Keratinocyte (primary cell): ENCODE measurements at places on chromosomes 16 and 17.

- H3K4me1 ChIP-seq: peaks cover 46% of the 10 kb centered on the region
- no peaks in the 10 kb centered on the region for H3K36me3 ChIP-seq
- H3K27ac ChIP-seq: no peak overlapping the region
- DNase-seq: no peak
- H3K27me3 ChIP-seq: peaks cover 18% of the 10 kb centered on the region
Measured at GRCh38 chr17:76548378-76549214, 8.8 kb downstream of the PRCD start.

- no peak overlapping the region for H3K27ac ChIP-seq
- H3K27me3 ChIP-seq: peaks cover 47% of the 10 kb centered on the region
- H3K4me1 ChIP-seq: no peaks in the 10 kb centered on the region
- H3K36me3 ChIP-seq: no peaks in the 10 kb centered on the region
- no peak for DNase-seq
Measured at GRCh38 chr16:86594721-86595120, 16.4 kb downstream of the FOXL1 start.

GRCh38 chr16:71709229-71709781 is 15.2 kb downstream of the PHLPP2 start:
- peaks cover 26% of the 10 kb centered on the region for H3K4me1 ChIP-seq
- H3K4me3 ChIP-seq: no peak overlapping the region
- H3K36me3 ChIP-seq: no peaks in the 10 kb centered on the region
- H3K27ac ChIP-seq: no peak overlapping the region
- H3K27me3 ChIP-seq: no peaks in the 10 kb centered on the region

GRCh38 chr17:38508954-38509771 is 80.9 kb downstream of the ARHGAP23 start:
- H3K36me3 ChIP-seq: peaks cover 7% of the 10 kb centered on the region
- DNase-seq: peak; percentile 91
- no peaks in the 10 kb centered on the region for H3K27me3 ChIP-seq
- peaks cover 14% of the 10 kb centered on the region for H3K4me1 ChIP-seq
- H3K27ac ChIP-seq: no peak overlapping the region

DNA sequence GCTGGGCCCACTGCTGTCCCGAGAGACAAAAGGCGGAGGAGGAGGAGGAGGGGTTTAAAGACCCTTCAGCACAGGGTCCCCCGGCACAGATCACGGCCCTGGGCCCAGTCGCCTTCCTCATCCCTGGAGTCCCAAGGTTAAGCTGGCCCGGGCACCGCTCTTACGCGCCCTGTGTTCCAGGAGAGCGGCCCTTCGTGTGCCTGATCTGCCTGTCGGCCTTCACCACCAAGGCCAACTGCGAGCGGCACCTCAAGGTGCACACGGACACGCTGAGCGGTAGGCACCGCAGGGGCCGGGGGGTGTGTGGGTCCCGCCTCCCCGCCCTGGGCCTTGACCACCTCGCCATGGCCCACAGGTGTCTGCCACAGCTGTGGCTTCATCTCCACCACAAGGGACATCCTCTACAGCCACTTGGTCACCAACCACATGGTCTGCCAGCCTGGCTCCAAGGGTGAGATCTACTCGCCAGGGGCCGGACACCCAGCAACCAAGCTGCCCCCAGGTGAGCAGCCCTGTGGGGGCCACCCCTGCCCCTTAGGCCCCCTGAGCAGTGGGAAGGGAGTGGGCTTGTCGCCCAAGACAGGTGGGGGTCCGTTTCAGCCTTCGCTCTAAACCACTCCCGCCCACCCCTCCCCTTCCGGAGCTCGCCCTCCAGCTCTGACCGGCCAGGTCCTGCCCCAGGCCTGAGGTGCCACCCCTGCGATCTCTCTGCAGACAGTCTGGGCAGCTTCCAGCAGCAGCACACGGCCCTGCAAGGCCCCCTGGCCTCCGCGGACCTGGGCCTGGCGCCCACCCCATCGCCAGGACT is 37.6 kb upstream of the ZC3H18 start:
- peaks cover 13% of the 10 kb centered on the region for H3K4me1 ChIP-seq
- H3K27ac ChIP-seq: no peak overlapping the region
- DNase-seq: no peak
- no peak overlapping the region for H3K4me3 ChIP-seq

- H3K27ac ChIP-seq: no peak overlapping the region
- no peaks in the 10 kb centered on the region for H3K36me3 ChIP-seq
- no peak for DNase-seq
- H3K4me3 ChIP-seq: no peak overlapping the region
Measured at GRCh38 chr16:71242036-71242435, 11.5 kb upstream of the HYDIN start.

DNA sequence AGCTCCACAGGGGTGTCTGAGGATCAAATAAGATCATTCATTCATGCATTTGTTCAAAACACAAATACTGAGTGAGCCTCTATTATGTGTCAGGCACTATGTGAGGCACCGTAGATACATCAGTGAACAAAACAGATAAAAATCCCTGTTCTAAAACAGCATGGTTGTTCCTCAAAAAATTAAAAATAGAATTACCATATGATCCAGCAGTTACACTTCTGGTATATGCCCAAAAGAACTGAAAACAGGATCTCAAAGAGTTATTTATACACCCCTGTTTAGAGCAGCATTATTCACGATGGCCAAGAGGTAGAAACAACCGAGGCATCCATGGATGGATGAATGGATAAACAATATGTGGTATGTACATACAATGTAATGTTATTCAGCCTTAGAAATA is 15.4 kb downstream of the PIPOX start:
- H3K27ac ChIP-seq: no peak overlapping the region
- H3K36me3 ChIP-seq: no peaks in the 10 kb centered on the region
- no peak for DNase-seq
- H3K4me1 ChIP-seq: no peaks in the 10 kb centered on the region
- peaks cover 32% of the 10 kb centered on the region for H3K27me3 ChIP-seq

- no peaks in the 10 kb centered on the region for H3K27me3 ChIP-seq
- H3K4me3 ChIP-seq: no peak overlapping the region
- peaks cover 19% of the 10 kb centered on the region for H3K36me3 ChIP-seq
Measured at GRCh38 chr17:540631-541030, 174.0 kb downstream of the VPS53 start.

DNA sequence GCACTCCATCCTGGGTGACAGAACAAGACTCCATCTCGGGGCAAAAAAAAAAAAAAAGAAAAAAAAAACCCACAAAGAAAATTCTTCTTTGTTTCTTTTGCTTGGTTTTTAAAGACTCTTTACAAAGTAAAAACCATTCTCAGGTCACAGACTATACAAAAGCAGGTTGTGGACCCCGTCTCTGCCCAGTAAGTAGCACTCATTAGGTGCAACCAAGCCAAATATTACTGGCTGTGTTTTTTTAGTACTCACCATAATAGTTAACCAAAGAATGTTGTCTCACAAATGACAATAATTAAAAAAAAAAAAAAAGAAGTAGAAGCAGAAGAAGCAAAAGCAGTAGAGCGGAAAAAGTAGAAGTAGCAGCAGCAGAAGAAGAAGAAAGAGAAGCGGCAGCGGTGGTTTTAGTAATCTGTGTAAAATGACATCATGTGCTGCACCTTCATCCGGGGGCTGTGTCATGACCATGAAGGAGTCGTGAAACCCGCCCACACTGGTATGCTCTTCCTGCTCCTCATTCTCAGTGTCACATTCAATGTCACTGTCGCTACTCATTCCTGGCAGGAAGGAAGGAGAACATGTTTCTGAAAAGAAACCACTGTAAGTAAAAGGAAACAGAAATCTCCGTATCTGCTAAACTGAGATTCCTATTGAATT is 105.4 kb downstream of the TRIM37 start:
- DNase-seq: no peak
- no peaks in the 10 kb centered on the region for H3K36me3 ChIP-seq
- H3K27me3 ChIP-seq: no peaks in the 10 kb centered on the region
- H3K27ac ChIP-seq: no peak overlapping the region
- H3K4me1 ChIP-seq: no peaks in the 10 kb centered on the region
- H3K4me3 ChIP-seq: no peak overlapping the region

GRCh38 chr16:18800775-18801144 is 589 bp downstream of the ARL6IP1 start:
- peak overlapping the region; percentile 94 for H3K4me3 ChIP-seq
- no peak for DNase-seq
- no peaks in the 10 kb centered on the region for H3K27me3 ChIP-seq
- H3K27ac ChIP-seq: peak overlapping the region; percentile 93

DNA sequence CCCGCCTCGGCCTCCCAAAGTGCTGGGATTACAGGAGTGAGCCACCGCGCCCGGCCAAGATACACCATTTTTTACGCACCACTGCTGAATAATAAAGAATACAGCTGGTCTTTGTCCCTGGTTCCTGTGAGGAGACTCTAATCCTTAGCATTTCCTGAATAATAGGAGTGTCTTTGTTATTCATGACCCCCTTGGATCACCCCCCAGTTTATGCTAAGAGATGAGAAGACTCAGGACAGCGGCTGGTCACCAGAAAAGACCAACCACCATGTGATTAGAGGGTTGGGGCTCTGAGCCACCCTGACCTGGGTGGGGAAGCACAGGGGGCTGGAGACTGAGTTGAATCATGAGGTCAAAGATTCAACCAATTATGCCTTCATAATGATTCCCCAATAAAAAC is 17.3 kb downstream of the PHLPP2 start:
- peaks cover 26% of the 10 kb centered on the region for H3K4me1 ChIP-seq
- no peak overlapping the region for H3K4me3 ChIP-seq
- no peaks in the 10 kb centered on the region for H3K27me3 ChIP-seq
- H3K27ac ChIP-seq: no peak overlapping the region
- DNase-seq: no peak

DNA sequence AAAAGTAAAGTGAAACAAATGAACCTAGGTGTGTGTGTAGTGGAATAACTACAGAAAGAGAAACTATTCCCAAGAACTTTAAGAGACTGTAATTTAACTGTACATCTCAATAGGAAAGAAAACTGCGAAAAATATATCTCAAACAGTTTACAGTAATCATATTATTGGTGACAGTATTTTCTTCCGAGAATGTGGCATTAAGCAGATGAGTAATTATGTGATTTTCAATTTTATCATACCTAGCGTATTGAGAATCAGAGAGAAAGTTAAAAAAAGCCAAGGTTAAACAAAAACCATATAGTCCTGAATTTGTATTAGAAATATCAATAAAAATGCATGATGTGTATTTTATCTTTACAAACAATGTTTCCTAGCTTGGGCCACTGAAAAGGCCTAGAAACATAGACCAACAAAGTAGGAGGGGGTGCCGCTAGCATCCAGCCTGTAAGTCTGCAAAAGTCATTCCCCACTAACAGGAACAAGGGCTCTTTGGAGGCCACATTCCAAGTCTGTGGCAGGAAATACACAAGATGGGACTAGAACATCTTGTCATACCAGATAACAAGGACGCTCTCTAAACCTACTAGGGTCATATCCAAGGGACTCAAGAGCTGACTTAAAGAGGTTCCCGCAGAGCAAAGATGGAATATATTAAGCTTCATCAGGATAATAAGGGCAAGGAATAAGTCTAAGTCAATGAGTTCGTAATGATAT is 20.5 kb downstream of the RNF157 start:
- H3K27ac ChIP-seq: no peak overlapping the region
- no peaks in the 10 kb centered on the region for H3K4me1 ChIP-seq
- no peaks in the 10 kb centered on the region for H3K36me3 ChIP-seq
- H3K4me3 ChIP-seq: no peak overlapping the region

DNA sequence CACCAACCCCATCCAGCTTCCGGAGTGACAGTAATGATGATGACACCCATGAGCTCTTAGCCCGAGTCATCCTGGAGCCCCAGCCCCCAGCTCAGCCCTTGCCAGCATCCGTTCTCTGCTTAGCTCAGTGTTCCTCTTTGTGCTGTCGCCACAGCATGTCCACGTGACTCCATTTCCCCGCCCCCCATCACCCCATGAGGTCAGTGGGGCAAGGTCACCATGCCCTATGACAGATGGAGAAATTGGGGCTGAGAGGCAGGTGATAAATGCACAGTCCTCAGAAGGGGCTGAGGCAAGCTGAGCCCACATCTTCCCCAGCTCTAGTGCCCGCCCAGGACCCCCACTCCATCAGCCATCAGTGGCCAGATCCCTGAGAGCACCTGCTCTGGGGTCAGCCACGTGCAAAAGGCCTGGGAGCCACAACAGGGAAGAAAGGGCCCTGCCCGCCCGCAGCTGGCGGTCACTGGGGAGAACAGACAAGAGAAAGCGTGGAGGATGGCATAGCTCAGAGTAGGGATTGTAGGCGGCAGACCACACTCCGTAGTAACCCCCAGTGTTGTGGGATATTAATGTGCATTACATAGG is 17.1 kb downstream of the ITGB4 start:
- H3K4me3 ChIP-seq: no peak overlapping the region
- no peaks in the 10 kb centered on the region for H3K4me1 ChIP-seq
- no peak overlapping the region for H3K27ac ChIP-seq
- H3K27me3 ChIP-seq: no peaks in the 10 kb centered on the region
- no peak for DNase-seq

DNA sequence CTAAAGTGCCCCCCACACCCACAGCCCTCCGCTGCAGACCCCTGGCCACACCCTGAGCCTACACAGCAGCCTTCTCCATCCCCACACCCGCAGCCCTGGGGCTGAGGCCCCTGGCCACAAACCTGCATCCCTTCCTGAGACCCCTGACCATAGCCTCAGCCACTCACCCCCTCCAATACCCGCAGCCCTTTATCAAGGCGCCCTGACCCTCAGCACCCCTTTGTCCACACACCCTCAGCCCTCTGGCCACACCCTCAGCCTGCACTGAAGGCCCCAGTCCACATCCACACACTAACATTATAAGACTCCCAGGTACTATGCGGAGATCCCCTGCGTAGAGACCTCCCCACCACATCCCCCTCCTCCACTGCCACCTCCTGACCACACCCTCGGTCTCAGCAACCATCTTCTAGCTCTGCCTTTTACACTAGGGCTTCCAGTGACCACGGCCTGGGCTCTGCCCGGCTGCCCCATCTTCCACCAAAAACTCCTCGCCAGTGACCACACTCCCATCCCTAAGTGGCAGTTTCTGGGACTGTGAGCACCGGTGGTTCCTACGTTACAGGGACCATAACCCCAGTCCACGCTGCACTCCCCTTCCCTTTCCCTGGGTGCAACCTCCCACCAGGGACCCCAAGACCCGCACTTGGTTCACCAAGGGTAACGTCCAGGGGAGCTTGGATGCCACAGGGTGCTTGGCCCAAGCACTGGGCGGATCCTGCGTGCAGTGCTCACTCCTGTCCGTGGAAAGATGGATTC is 818 bp downstream of the TPPP3 start:
- peaks cover 25% of the 10 kb centered on the region for H3K27me3 ChIP-seq
- no peaks in the 10 kb centered on the region for H3K36me3 ChIP-seq
- DNase-seq: no peak
- peaks cover 19% of the 10 kb centered on the region for H3K4me1 ChIP-seq
- no peak overlapping the region for H3K4me3 ChIP-seq

DNA sequence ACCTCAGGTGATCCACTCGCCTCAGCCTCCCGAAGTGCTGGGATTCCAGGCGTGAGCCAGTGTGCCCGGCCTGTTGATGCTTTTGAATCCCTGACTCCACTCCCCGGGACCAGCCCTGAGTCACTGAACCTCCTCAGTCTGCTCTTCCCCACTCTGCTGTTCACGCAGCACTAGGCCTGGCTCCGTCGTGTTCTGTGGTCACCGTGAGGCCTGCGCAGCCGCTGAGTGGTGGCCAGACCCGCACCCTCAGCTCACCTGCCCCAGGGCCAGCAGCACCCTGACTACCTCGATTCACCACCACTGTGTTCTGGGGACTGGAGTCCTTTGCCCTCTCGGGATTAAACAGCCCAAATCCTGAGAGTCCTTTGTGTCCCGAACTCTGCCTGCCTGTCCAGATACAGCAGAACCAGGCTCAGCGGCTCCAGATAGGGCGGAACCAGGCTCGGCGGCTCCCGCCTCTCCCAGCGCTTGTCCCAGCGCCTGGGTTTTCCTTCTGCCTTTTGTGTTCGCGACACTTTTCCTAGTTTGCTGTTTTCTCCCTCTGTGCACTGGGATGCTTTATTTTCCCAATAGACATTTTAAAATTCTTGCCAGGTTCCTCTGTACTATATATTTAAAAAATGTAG is 58.6 kb upstream of the ENDOV start:
- no peak overlapping the region for H3K27ac ChIP-seq
- no peaks in the 10 kb centered on the region for H3K27me3 ChIP-seq
- H3K4me3 ChIP-seq: no peak overlapping the region
- H3K36me3 ChIP-seq: peaks cover 43% of the 10 kb centered on the region
- no peaks in the 10 kb centered on the region for H3K4me1 ChIP-seq
